GM20000 (cell line): ENCODE measurements at places on chromosomes 1 and 21.

DNA sequence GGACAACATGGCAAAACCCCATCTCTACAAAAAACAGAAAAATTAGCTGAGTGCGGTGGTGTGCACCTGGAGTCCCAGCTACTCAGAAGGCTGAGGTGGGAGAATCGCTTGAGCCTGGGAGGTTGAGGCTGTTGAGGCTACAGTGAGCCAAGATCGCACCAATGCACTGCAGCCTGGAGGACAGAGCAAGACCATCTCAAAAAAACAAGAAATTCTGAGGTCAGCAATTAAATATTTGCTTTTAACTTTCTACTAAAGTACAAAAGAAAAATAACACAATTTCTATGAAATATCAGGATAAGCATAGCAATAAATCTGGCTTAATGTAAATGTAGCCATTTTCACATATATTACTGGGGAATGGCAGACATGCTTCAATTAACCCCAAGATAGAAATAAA, 9.9 kb downstream of the PPP1R15B start:
- no peak for DNase-seq

- no peak for DNase-seq
Observed at GRCh38 chr1:85554630-85555327, 25.8 kb upstream of the CCN1 start.

GRCh38 chr1:19034721-19035120, 78.2 kb upstream of the IFFO2 start:
- no peak for DNase-seq

GRCh38 chr1:79575424-79575823, 568.9 kb upstream of the ADGRL4 start:
- DNase-seq = no peak

DNA sequence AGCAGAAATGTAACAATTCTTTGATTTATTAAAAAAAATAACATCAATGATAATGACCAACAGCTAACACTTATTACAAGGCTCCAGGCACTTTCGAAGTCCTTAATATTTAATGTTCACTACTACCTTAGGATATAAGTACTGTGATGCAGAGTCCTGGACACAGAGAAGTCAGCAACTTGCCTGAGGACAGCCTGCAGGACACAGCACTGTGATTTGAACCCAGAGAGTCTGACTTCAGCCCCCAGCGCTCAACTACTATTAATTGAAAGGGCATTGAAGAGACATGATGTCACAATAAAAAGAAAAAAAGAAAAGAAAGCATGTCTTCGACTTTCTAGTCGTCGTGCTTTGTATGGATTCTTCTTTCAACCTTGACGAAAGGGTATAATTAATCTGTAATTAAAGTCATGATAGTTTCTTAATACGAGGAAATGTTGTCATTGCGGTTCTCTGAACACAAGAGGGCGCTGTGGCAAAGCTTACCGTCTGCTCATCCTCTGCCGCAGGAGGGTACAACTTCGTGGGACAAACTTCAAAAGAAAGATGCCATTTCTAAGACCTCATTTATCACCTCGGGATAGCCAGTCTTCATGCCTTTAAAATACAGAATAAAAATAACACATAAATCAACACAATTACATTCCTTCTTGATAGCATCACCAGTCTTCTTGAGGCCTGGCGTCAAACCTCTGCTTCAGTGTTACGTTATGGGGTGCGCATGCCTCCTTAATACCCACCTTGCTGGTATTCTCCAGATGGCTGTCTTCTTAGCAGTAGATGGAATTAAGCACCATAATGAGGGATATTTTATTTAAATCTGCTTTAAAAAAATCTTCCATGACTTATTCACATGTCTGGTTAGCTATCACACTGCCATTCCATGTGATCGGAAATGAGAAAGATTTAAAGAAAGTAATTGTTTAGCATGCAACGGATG, 240.1 kb downstream of the DISC1 start:
- DNase-seq = peak; percentile 53

DNA sequence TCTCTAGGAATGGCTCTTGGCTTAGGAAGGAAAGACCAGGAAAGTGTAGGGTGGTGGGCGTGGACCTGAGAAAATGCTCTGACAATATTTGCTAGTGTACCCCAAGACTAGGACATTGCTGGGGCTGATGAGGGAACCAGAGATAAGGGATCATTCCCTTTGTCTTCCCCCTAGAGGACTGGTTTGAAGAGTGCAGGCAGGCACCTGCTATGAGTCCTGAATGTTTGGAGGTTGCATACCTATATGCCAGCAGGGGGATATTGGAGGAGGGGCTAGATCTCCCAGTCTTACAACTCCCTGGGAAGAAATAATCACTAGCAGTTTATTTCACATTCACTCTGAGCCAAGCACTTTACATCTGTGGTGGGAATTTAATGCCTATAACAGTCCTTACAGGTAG, 6.0 kb upstream of the BCL10 start:
- DNase-seq = no peak

GRCh38 chr1:96968541-96968940, 247.0 kb downstream of the PTBP2 start:
- no peak for DNase-seq

- no peak for DNase-seq
Observed at GRCh38 chr1:169060043-169060722, 46.3 kb upstream of the ATP1B1 start.

GRCh38 chr1:186188736-186189135, 186.3 kb downstream of the TPR start:
- no peak for DNase-seq

- no peak for DNase-seq
Observed at GRCh38 chr1:119542492-119542946, 35.5 kb downstream of the HSD3B1 start.

GRCh38 chr1:207404849-207405525, 49.1 kb upstream of the CR2 start:
- DNase-seq = peak; percentile 53

DNA sequence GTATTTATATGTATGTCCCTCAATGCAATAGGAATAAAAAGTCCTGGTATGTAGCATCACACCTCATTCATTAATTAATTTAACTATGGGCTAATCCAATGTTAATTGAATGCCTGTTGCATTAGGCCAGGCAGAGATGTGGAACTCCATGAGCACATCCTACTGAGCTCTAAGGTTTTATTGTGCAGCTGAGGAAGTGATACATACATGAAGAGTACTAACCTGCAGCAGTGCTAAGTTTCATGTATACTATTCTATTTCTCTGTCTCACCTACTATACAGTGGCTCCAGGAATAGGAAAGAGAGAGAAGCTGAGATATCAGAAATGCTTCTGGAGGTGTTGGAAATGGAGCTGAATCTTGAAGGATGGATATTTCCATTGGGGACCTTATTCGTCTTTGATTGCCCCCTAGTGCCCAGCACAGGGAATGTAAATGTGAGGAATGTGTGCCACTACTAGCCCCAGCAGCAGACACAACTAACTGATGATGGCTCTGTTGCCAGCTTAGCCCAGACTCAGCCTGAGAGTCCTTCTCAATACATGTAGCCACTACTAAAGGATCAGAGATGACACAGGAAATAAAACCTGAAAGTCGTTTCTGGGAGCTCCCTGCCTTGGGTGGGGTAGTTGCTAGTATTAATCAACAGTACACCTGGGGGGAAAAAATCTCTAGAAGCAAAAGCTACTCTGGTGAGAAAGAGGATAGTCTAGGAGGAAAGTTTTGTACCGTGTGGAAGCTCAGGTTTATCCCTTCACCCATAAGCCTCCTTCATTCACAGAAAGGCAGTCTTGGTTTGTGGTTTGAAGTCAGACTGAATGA, 173.3 kb upstream of the FOXD3 start:
- peak; percentile 34 for DNase-seq

DNA sequence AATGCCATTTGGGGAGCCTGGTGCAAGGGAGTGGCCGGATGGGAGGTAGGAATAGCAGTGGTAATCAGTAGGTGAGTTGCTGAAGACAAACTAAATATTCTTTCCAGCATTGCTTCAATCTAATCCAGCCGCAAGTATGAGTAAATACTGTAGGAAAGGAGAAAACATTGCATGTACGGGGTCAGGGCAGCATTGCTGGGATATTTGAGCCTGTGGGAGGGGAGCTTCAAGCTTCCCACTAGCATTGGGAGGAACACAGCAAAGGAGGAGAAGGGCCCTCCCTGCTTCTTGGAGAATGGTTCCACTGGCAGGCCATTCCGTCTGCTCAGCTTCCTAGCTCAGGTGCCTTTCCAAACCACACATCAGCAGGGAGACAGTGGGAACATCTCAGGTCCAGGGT, 15.2 kb downstream of the CAPN2 start:
- no peak for DNase-seq

GRCh38 chr1:7371926-7372325, 399.2 kb upstream of the VAMP3 start:
- DNase-seq = no peak

- no peak for DNase-seq
Observed at GRCh38 chr1:87264976-87265375, 63.7 kb upstream of the LMO4 start.

GRCh38 chr1:4025752-4026151, 125.7 kb upstream of the C1orf174 start:
- no peak for DNase-seq

DNA sequence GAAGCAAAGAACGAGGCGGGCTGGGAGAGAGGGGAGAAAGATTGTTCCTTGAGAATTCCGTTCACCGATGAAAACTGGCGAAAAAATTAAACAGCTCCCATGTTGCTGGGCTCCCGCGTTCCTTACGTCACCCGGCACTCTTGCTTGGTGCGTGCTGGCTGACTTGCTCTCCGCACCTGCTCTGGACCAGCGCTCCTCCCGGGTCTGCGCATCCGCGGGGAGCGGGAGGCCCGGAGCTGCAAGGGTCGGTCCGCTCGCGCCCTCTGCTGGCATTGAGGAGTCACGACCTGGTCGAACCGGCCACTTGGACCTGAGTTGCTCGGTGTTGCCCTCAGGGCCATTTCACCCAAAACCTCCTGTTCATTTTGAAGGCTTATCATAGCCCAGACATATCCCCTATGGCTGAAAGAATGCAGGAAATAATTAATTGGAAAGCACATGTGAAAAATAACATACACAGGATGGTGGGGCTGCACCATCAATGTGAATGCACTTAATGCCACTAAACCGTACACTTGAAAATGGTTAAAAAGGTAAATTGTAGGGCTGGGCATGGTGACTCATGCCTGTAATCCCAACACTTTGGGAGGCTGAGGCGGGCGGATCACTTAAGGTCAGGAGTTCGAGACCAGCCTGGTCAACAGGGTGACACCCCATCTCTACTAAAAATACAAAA, 98.9 kb upstream of the BACE2 start:
- peak; percentile 80 for DNase-seq

GRCh38 chr1:87174724-87175245, 153.9 kb upstream of the LMO4 start:
- no peak for DNase-seq

DNA sequence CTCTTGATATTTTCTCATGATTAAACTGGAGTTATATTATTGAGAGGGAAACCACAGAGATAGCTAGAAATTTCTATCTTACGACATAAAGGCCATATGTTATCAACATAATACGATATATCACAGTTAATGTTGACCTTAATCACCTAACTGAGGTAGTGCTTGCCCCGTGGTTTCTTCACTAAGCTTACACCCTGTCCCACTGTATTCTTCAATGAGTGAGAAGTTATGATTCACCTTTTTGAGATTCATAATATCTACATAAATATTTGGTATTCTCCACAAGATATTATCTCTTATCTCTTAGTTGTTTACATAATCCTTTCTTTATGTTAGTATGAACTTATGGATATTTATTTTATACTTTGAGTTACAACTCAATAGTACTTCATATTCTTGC, 1714.1 kb downstream of the BRINP3 start:
- no peak for DNase-seq

DNA sequence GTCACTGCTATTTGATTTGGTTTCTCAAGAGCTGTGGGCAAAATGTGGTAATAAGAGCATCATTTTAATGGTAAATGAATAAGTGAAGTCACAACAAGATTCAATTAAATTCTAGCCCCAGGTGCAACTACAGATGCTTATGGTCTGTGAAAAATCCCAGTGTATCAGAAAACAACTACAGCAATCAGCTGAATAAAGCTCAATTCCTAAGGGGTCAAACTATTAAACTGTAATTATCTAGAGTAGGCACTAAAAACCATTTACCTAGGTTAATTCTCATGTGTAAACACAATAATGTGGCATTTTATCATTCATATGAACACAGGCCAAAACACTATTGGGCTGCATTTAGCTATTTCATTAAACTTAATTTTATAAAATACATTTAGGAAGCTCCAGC, 9.6 kb downstream of the TARBP1 start:
- DNase-seq = no peak

DNA sequence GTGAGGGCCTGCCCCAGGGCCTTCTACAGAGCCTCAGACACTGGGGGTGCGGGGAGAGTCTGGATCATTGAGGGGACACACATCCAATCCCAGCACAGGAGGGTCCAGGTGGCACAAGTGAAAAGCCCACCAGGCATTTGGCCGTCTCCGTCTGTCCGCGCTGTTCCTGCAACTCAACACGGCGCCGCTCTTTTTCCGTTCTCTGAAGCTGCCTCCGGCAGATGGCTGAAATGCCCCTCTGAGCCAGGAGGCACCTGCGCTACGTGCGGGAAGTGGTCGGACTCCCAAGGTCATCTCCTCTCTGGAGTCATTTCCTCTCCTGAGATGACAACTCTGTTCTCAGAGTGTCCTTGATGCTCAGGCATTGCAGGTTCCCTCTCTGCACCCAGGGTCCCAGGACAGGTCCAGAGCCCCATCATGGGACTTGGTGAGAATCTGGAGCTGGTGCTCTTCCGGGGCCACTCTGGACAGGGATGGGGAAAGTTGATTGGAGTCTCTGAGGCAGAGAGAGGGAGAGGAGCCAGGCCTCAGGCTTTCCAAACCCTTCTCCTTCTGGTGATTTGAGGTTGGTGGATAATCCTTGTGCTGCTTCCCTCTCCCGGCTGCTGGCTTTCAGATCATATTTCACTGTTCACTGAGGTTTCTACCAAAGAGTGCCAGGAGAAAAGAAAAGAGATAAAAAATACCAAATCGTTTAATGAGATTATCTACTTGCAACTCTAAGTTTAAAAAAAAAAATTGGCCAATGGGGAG, 14.0 kb upstream of the MIXL1 start:
- no peak for DNase-seq

DNA sequence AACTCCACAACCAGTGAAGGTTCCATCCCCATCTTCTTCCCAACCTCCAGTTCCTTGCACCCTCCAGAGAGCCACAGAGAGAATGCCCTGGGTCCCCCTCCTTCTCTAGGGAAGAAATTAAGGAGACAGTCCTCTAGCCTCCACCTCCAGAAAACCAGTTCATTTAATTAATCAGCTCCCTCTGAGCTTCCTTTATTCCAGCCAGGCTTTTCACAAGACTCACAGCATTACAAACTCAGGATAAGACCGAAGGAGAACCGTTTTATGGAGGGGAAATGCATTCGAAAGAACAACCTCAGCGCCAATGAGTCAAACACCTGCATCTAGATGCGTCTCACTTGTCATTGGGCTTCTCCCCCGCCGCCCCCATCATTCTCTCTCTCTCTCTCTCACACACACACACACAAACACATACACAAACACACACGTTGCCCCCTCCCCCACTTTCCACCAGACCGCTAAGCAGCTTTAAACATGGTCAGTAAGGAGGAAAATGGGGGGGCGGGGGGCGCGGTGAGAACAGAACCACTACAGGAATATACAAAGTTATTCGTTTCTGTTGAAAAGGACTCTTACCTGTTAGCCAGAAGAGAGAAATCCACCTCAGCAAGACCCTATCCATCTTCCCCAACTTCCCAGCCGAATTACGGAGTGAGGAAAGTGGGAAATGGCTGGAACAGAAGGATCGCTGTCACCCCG, 544 bp downstream of the ILDR2 start:
- DNase-seq = peak; percentile 55

GRCh38 chr1:16904560-16905109, 8.9 kb downstream of the RNU1-2 start:
- DNase-seq = peak; percentile 94

- peak; percentile 36 for DNase-seq
Observed at GRCh38 chr1:181936269-181936668, 125.2 kb downstream of the ZNF648 start.

GRCh38 chr1:25028907-25029599, 99.0 kb upstream of the RUNX3 start:
- no peak for DNase-seq
